ENCODE measurements at places on chromosomes 4 and X.
A peak's percentile ranks its signal among the peaks of the same experiment; 100 is the strongest.

GRCh38 chr4:1542516-1543320 is 136.5 kb upstream of the NKX1-1 start:
- no peak for DNase-seq

- DNase-seq: no peak
Measured at GRCh38 chr4:23923141-23923540, 33.3 kb upstream of the PPARGC1A start.

- no peak for DNase-seq
Measured at GRCh38 chr4:39635023-39635422, 3.6 kb downstream of the SMIM14 start.

DNA sequence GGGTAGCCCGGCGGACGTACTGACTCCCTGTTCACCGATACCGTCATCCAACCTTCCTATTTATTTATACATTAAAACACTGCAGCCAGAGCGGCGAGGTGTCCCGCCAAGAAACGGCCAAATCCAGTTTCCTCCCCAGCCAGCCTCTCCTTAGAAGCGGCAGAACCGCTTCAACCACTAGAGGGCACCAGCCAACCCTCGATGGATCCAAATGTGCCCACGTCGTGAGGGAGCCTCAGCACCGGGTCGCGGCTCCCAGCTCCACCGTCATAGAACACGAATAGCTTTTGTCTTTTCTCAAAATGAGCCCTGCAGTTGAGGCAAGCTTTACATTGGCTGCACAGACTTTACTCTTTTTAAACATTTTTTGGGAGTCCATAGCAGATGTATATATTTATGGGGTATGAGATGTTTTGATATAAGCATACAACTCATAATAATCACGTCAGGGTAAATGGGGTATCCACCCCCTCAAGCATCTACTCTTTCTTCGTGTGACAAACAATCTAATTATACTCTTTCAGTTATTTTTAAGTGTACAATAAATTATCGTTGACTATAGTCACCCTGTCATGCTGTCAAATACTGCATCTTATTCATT is 13.0 kb upstream of the HELT start:
- peak; percentile 62 for DNase-seq

Measured in AML-193 (cell line).